ENCODE measurements at places on chromosomes 12 and 14.
A peak's percentile ranks its signal among the peaks of the same experiment; 100 is the strongest.

DNA sequence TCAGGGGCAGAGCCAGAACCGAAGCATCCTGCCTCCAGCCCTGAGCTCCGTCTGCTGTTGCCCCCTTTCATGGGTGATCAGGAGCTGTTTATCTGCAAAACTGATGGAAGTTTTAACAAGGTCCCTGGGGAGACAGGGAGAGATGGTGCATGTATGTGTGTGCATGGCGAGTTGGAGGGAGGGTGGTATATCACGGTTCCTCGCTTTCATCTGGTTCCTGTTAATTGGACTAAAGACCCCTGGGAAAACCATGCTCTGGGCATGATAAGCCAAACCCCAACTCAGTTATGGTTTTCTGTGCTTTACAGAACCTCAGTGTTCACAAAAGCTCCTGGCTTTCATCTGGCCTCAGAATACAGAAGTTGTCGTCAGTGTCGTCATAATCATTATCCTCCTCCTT lies 133.6 kb downstream of the KSR2 start:
- no peak for DNase-seq

GRCh38 chr12:116370004-116370404 lies 92.5 kb upstream of the MED13L start:
- peak; percentile 57 for DNase-seq

GRCh38 chr12:6970096-6970527 lies 352 bp downstream of the PHB2 start:
- no peak for DNase-seq

- DNase-seq, result no peak
Observed at GRCh38 chr12:19220205-19220604, 90.7 kb downstream of the PLEKHA5 start.

- DNase-seq, result no peak
Observed at GRCh38 chr12:130815028-130815741, 23.9 kb downstream of the STX2 start.

DNA sequence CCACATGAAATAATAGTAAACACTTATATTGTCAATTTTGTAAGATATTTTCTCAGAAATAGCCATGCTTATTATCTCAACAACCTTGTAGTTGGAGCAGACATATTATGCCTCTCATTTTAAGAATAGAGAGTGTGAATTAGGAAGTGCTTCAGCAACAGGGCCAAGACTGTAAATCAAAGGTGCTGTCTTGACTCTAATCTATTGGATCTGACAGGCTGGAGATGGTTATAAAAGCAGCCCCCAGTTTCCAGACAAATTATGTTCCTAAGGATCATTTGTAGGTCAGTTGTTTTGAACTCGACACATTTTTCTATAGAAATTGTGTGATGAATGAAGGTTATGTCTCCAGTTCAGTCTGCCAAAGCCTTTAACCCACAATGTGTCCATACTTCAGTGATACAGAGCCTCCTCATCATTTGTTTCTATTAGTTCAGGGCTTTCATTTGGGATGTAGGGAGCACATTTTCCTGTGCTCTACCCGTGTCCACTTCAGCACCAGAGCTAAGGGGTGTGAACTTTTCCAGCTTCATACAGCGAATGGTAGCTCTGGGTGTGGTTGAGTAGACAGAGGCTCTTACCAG lies 284.8 kb upstream of the FBXO33 start:
- DNase-seq, result no peak
